ENCODE measurements at places on chromosomes 2 and 18.
A peak's percentile ranks its signal among the peaks of the same experiment; 100 is the strongest.

DNA sequence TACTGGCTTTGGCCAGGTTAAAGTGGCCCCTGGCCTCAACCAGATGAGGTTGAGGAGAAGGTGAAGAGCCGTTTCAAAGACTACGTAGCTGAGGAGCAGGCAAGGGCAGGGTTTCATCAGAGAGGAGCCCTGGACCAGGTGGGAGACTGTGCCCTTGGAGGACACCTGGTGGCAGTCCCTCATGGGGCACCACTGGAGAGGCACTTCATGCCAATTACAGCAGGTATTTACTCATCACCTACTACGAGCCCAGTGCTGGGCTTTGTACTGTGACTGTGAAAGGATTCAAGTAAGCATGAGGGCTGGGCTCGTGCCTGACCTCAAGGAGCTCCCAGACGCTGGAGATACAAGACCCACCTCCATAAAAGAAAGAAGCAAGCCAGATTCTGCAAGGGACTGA lies 37.6 kb downstream of the SMAD7 start:
- no peak for DNase-seq

DNA sequence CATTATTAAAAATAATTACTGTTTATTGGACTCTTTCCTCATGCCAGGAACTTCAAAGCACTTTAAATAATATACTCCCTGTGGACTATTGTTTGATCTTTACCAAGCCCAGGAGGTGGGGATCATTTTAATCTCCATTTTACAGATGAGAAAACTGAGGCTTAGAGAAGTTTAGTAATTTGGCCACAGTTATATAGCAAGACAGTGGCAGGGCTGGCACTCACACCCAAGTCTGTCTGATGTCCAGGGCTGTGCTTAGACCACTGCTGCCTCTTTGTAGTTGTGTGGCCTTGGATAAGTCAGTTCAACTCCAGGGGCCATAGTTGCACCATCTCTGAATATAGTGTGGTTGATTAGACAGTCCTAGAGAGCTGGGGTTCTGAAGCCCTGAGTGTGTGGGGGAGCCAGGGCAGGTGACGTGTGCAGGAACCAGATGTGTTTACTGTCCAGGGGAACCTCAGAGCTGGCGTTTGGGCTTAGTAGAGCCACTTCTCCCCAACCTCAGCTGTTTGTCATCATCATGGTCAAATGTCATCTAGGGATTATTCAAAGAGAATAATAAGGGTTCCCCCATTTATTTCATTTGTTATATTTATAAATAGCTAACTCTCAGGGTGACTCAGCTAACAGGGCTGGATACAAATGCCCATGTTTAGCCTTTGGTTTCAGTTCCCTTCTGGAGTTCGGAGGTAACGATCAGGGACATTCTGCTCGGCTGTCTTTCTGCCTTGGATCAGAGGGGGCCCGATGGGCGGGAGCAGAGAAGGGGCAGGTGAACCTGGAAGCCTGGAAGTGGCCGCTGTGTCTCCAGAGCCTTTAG lies 68.0 kb downstream of the BOLA3 start:
- no peak for DNase-seq

DNA sequence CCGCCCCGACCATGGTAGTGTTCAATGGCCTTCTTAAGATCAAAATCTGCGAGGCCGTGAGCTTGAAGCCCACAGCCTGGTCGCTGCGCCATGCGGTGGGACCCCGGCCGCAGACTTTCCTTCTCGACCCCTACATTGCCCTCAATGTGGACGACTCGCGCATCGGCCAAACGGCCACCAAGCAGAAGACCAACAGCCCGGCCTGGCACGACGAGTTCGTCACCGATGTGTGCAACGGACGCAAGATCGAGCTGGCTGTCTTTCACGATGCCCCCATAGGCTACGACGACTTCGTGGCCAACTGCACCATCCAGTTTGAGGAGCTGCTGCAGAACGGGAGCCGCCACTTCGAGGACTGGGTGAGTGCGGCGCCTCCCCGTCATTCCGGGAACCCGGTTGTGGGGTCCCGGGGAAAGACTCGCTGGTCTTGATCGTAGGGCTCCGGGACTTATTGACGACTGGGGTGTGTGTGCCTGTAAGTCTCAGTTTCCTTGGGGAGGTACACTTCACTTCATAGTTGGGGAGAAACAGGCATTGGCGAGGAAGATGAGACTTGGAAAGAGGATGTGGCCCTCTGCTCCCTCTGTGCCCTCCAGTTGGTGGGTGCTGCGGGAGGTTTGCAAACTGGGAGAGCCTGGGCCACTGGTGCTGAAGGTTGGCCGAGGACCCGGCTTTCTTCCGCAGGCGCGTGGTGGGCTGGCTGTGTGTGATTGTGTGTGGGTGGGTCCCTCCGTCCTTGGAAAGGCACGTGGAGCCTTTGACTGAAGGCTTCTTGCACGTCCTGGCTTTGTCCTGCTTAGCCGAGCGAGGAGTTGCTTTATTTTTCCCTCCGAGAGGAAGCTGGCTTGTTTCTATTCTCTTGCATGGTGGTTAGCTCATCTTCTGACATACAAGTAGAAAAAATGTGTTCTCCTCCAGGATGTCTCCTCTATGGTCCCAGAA lies 886 bp downstream of the PRKCE start:
- no peak for DNase-seq

DNA sequence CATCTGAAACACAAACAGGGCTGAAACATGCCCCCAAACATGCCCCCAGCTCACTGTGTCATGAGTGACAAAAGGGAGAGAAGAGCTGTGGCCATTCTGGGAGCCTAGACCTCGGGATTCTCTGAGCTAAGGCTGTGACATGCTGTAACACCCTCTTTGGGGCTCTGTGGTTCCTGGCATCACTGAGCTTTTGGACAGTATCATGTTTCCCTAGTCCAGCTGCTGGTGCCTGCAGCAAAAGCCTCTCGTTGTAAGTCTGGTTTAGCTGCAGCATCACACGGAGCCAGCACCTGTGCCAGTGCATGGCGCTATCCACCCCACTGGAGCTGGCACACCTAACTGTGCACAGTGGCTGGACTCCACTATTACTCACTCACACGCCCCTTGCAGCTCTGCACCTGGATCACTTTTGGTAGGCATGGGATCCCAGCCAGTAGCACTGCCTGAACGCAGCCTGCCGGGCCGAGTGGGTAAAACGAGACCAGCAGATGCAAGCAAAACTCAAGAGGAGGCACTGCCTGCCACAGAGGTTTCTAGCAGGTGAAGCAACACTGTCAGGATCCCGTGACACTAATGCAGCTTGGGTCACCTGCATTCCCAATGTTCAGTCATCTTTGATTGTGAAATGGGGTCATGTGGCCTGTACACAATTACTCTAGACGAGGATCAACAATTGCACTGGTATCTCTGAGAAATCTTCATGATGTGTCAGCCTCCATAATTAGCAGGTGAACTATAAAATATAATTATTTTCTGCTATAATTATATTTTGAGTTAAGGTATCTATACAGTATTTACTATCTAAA lies 547.2 kb downstream of the ZNF804A start:
- no peak for DNase-seq

DNA sequence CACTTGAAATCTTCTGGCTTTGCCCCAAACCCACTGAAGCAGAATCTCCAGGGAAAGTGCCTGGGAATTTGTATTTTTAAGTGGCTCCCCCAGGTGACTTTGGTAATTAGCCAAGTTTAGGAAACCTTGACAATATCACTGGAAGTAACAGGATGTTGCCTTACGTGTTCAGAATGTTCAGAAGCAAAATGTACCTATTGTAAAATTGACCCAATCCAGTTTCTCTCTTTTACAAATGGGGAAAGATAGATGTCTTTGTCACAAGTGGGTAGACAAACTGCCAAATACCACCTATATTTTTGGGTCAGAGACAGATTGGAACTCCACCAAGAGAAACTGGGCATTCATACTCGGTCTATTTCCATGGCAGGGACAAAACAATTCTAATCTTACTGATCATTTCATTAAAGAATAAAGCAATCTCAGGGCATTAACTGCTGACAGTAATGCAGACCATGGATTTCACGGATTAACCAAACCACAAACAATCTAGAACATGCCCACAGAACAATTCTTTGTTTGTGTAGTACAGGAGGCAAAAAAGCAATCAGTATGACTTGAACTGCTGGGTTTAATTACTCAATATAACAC lies 255.8 kb downstream of the ERBB4 start:
- no peak for DNase-seq

DNA sequence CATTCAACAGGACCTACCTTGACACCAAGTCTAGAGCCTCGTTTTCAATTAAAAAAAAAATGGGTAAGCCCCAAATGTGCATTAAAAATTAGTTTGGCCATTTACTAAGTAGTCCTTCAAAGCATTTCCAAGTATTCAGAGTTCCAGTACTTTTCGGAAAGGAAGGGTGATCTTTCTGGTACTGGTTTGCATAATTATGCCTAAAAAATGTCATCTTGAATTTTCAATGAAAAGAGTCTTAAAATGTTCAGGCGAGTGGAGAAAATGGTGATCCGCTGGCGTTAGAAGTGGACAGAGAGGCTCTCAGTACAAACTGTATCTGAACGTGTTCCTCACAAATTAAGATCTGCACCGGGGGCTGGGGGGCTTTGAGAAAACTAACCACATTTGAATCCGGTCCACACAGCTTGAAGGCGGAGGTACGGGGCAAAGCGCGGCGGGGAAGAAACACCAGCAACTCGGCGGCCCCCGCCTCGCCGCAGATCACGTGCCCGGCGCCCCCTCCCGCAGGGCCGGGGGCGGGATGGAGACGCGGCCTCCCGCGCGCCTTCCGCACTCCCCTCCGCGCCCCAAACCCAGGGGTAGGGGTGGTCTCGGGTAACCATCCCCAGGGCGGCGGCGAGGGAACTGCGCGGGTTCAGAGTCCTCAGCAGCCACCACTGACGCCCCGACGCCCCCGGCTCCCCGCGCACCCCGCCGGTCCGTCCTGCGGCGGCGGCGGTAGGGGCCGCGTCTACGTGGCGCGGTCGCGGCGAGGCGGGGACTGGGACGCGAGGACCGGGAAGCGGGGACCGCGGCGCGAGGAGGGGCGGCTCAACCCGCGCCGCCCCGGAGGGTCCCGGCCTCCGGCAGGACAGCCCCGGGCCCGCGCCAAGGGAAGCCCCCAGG lies 564 bp downstream of the LPIN2 start:
- DNase-seq: peak; percentile 23

DNA sequence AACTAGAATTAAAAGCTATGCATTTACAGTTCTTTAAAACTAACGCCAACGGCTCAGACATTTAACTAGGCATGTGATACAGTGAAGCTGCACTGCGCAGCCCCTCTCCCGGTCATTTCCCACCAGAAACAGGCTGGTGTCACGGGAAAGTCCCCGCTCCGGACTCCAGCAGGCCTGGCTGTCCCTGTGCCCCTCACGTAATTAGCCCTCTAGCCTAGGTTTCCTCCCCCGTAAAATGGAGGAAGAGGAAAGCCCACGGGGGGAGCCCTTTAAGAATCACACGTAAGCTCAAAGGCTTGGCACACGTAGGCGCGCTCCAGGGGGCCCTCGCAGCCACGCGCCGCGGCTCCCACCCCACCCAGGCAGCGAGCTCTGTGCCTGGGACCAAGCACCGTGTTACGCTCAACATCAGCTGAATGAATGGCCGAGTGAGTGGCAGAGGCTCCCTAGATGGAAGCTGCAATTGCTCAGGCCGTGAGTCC lies 48.0 kb downstream of the KCNIP3 start:
- no peak for DNase-seq

DNA sequence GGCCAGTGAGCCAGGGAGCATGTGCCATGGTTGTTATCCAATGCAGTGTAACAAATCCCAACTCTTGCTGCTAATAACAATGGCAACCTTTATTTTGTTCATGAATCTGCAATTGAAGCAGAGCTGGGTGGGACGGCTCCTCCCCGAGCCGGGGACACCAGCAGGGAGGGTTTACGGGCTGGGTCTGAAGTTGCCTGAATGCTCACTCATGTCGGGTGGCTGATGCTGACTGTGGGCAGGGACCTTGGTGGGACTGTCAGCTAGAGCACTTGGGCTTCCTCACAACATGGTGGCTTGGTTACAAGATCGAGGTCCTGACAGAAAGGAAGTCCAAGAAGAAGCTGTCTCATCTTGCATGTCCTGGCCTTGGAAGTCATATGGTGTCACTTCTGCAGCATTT lies 264.5 kb downstream of the NDUFA10 start:
- DNase-seq: no peak

- no peak for DNase-seq
Observed at GRCh38 chr2:134411279-134411827, 157.5 kb downstream of the MGAT5 start.

- no peak for DNase-seq
Observed at GRCh38 chr2:46378616-46379015, 81.4 kb downstream of the EPAS1 start.

- no peak for DNase-seq
Observed at GRCh38 chr2:62199392-62200125, 3.6 kb downstream of the B3GNT2 start.

DNA sequence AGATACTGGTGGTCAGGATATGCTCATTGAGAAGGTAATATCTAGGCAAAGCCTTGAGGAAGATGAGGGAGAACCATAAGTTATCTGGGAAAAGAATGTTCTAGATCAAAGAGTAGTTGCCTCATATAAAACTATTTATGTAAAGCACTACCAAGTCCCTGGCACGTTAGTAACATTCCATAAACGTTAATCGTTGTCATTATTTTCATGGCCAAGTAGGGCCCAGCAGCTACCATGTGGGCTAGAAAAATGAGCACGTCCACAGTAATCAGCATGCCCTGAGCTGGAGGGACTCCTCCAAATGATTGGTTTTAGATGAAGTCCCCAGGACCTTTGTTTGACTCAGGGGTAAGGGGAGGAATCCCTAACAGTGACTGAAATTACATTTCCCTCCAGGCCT lies 32.7 kb upstream of the AFTPH start:
- no peak for DNase-seq

- DNase-seq: no peak
Observed at GRCh38 chr18:2036086-2036485, 535.2 kb downstream of the METTL4 start.

- DNase-seq: no peak
Observed at GRCh38 chr2:101188683-101189405, 37.7 kb upstream of the TBC1D8 start.

DNA sequence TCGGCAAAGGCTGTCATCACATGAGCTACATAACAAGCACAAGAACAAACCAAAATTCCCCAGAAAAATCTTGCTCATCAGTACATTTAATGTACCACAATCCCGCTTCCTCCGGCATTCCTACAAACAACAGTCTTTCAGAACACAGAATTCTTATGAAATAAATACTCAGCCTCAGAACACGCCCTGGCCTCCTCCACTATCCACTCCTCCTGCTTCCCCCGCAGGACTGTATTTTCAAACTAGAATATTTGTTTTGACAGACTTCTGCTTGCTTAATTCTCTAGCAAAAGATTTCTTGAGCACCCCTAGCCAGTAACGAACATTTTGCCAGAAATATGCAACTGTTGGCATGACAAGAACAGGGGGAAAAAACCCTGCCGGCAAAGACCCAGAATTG lies 131.2 kb downstream of the THADA start:
- DNase-seq: no peak

GRCh38 chr18:48611203-48611602 lies 72.4 kb downstream of the CTIF start:
- DNase-seq: no peak

GRCh38 chr2:170815311-170815710 lies 1.4 kb upstream of the GAD1 start:
- no peak for DNase-seq

DNA sequence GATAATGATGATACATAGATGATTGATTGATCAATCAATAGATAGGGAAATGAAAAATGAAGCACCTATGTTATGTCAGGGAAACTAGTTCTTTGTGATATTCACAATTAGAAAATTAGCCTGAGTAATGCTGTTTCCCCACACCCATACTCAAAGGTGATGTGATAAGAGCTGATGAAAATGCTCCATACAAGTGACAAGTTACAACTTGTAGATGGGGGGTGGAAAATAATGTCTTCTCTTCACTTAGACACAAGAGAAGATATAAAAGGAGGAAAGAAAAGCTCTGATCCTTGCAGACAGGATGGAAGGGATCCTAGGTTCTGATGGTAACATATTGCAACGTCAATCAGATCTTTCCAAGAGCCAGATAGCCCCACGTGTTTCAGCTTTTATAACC lies 365.9 kb downstream of the AKAIN1 start:
- no peak for DNase-seq

Data from GF-D8 (cell line).